ENCODE measurements at places on chromosomes 2 and 18.

- DNase-seq = no peak
Observed at GRCh38 chr2:218319813-218320365, 27.6 kb upstream of the TMBIM1 start.

- no peak for DNase-seq
Observed at GRCh38 chr2:28833740-28834470, 23.3 kb downstream of the SPDYA start.

- DNase-seq = no peak
Observed at GRCh38 chr2:2188344-2188920, 142.6 kb downstream of the MYT1L start.

DNA sequence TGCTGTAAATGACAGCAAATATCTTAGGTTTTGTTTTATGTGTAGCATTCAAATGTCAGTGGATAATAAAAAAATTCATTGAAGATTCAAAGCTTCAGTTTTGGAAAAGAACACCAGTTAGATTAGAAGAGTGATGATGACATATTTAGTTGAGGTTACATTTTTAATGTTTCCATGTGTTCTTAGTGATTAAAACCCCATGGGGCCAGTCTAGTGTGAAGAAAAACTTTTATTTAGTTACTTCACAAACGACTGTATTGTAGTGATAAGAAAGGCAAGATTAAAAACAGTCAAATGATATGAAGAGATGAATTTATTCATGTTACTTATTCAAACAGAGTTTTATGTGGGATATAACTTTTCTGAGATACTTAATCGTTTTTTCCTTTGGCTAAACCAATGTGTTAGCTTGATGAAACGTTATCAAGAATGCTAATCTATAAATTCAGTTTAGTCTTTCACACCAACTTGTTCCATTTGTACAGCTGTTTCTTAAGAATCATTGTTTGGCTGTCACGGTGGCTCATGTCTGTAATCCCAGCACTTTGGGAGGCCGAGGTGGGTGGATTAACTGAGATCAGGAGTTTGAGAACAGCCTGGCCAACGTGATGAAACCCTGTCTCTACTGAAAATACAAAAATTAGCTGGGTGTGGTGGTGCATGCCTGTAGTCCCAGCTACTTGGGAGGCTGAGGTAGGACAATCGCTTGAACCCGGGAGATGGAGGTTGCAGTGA, 11.6 kb downstream of the BMPR2 start:
- no peak for DNase-seq

- no peak for DNase-seq
Observed at GRCh38 chr2:99420751-99421299, 69.0 kb downstream of the REV1 start.

DNA sequence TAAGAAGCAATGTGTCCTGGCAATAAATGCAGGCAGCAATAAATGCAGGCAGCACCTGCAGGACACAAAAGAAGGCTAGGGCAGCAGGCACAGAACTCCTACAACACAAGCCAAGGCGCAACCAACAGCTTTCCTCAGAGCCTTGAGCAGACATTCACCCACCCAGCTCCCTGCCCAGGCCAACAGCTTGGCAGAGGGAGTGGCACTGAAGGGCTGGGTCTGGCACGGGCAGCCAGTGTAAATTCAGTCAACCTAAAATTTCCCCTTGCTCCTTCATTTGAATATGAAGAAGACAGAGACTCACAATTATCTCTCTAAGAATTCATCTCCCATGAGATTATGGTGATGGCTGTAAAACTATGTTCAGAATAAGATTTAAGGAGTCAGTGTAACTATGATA, 35.4 kb downstream of the AAK1 start:
- no peak for DNase-seq
